ENCODE measurements at places on chromosomes 5 and 9. TPM values are rescaled to one million over a fixed set of nuclear protein-coding genes. Genes with fewer than 3 reads are reported as not detected.

Gene CARTPT
- total RNA-seq, result not detected

Gene FST
- total RNA-seq, result 0.36 TPM

Gene CARD6
- total RNA-seq, result 13.5 TPM

Gene ADAMTS13
- 4.1 TPM for total RNA-seq

Gene IL4
- not detected for total RNA-seq

Gene PRELID2
- total RNA-seq, result 8.8 TPM

Gene TEK
- 0.05 TPM for total RNA-seq

Gene MARCOL
- 0.49 TPM for total RNA-seq

Gene OLFML2A
- 0.23 TPM for total RNA-seq

Gene FBXO4
- total RNA-seq, result 2.9 TPM

Gene EQTN
- 0.75 TPM for total RNA-seq

Gene C1QTNF2
- 0.43 TPM for total RNA-seq

Gene GRM6
- total RNA-seq, result 0.19 TPM

Gene PCDHGA12
- 1.0 TPM for total RNA-seq

Gene LECT2
- not detected for total RNA-seq

Gene LCN1
- not detected for total RNA-seq

Gene ZNF367
- total RNA-seq, result 8.0 TPM

Gene SPATA9
- 0.38 TPM for total RNA-seq

Gene GFI1B
- 0.23 TPM for total RNA-seq

Gene NUTM2G
- 0.63 TPM for total RNA-seq

Gene SLC6A19
- 0.10 TPM for total RNA-seq

Gene HSD17B4
- 79.7 TPM for total RNA-seq

Gene GDF9
- total RNA-seq, result 1.5 TPM

Gene ADRB2
- 0.73 TPM for total RNA-seq

Gene ADAMTS16
- 34.1 TPM for total RNA-seq

Gene HTR1A
- total RNA-seq, result 0.38 TPM

Gene AP3S1
- total RNA-seq, result 55.3 TPM

Gene TRIM7
- total RNA-seq, result 1.4 TPM

Gene C9orf153
- total RNA-seq, result 0.30 TPM

Gene PCDHGB7
- 31.4 TPM for total RNA-seq

Gene SPINK4
- not detected for total RNA-seq

Gene RORB
- total RNA-seq, result 0.14 TPM

Gene TRIP13
- 1.3 TPM for total RNA-seq

Gene TMEM203
- total RNA-seq, result 19.0 TPM

Gene CDHR2
- 0.11 TPM for total RNA-seq

Gene NIPAL4
- total RNA-seq, result 5.9 TPM

Gene MAP1B
- 463 TPM for total RNA-seq

Gene COMMD10
- 15.1 TPM for total RNA-seq

Gene TEX53
- total RNA-seq, result not detected

Gene C5
- total RNA-seq, result 4.7 TPM

Gene SARDH
- 2.1 TPM for total RNA-seq

Gene BTNL8
- total RNA-seq, result 0.81 TPM

Gene TRAF2
- total RNA-seq, result 8.1 TPM

Gene GZMA
- total RNA-seq, result not detected

Gene FAXDC2
- total RNA-seq, result 11.5 TPM

Gene TSSK1B
- 0.37 TPM for total RNA-seq

Gene SPATA31C1
- total RNA-seq, result 0.08 TPM

Gene KCNN2
- total RNA-seq, result 1.5 TPM

Gene CORO2A
- total RNA-seq, result 2.2 TPM

Gene SPATA31A3
- total RNA-seq, result not detected

Gene PRRX2
- total RNA-seq, result 1.00 TPM

Gene ERAP2
- 9.9 TPM for total RNA-seq

Gene F12
- total RNA-seq, result 1.0 TPM

Gene RXRA
- 11.1 TPM for total RNA-seq
